Astrocyte of the spinal cord (primary cell): ENCODE measurements at places on chromosomes 5 and 9.

- no peak for DNase-seq
Measured at GRCh38 chr5:159456261-159456660, 126.0 kb upstream of the IL12B start.

DNA sequence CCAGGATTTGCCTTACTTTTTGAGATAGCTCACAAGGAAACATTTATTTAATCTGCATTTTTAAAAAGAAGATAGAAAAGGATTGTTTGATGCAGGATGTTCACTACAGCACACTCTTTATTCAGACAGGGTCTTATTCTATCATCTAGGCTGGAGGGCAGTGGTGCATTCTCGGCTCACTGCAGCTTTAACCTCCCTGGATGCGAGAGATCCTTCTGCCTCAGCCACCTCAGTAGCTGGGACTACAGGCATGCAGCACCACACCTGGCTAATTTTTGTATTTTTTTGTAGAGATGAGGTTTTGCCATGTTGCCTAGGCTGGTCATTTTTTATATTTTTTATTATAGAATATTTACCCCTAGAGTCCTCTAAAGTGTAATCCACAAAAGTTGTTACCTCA, 221.4 kb downstream of the MCTP1 start:
- no peak for DNase-seq

DNA sequence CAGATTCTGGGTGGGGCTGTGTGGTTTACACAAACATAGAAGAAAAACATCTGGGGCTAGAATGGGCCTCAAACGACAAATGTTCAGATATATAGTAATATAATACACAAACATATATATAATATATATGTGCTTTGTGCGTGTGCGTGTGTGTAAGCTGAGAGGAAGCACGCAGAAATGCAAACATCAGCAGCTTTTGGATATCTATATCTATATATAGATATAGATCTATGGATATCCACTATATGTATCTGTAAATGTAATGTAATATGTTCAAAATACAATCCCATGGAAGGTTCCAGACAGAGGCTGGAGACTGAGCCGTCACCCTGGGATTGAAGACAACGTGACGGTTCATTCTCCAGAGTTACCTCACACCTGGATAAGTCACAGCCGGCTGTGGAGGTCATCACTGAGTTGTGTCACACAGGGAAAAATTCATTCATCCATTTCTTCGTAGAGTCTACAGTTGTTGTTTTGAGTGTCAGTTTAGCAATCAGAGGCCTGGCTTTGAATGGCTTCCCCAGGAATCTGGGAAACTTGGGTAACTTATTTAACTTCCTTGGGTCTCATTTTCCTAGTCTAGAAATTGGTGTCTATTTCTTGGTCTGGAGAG, 123.0 kb upstream of the CPEB4 start:
- DNase-seq: no peak

- no peak for DNase-seq
Measured at GRCh38 chr9:77975036-77975435, 56.6 kb downstream of the GNAQ start.

- DNase-seq: no peak
Measured at GRCh38 chr5:36880761-36881160, 4.2 kb downstream of the NIPBL start.

- no peak for DNase-seq
Measured at GRCh38 chr5:146185161-146185560, 2.7 kb upstream of the LARS1 start.

- no peak for DNase-seq
Measured at GRCh38 chr5:6432206-6432605, 16.5 kb upstream of the UBE2QL1 start.

- DNase-seq: peak; percentile 33
Measured at GRCh38 chr5:102867992-102868662, 113.0 kb downstream of the PAM start.

DNA sequence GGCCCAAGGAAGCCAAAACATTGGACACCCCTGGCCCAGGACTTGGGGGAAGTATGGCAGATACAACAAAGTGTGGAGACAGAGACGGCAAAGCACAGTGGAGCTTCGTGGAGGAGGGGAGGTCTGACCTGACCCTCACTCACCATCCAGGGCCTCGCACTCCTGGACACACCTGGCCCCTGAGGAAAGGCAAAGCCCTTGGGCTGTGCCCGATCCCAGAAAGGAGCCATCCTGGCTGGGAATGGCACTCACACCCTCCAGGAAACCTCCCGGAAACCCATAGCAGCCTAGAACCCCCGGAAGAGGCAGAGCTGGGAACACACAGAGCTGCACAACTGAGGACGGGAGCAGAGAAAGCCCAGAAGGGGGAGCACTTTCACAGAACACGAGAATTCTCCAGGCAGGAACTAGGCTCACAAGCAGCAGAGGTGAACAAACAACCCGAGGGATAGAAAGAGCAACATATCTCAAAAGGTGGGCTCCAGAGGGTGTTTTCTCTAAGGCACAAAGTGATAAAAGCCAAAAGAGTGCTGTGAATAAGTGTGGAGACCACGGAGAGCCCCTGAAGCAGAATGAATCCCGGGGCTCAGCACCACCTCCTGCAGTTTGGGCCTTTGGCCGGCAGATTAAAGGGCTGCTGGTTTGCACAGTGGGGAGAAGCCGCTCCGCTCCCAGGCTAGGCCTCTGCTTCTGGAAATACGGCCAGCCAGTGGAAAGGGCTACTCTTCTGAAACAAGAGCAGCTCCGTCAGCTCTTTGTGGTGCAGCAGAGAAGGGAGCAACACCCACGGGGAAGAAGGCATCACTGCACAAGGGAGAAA, 108.2 kb downstream of the UBE2R2 start:
- peak; percentile 59 for DNase-seq

GRCh38 chr9:122325124-122325523, 45.7 kb upstream of the PTGS1 start:
- peak; percentile 5 for DNase-seq

GRCh38 chr5:176813587-176814312, 3.4 kb downstream of the UNC5A start:
- DNase-seq: no peak

DNA sequence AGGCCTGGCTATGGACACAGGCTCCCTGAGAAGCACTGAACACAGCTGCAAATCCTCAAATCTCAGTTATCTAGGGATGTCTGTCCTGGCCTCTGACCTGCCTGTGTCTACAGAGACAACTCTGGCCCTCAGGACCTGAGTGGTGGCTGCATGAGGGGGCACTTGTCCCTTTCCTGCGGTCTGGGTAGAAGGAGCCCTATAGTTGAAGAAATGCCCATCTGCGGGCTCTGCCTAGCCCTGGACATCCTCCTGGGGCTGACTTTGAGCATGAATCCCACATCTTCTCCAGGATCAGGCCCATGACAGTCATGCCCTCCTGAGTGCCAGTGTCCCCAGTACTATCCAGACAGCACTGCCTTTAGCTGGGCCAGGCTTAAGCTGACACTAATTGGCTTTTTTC, 10.0 kb downstream of the DNAJB5 start:
- no peak for DNase-seq

DNA sequence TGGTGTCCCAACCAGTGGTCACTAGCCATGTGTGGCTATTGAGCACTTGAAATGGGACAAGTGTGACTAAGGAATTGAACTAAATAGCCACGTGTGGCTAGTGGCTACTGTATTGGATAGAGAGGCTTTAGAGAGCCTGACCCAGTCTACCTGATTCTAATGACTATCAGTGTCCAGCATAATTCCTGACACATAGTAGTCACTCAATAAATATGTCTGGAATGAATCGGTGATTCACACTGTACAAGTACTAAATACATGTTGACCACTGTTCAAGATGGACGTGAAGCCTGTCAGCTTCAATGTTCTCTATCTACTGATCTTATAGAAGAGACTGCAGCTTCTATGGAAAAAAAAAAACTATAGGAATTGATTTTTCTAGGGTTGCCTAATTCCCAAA, 57.7 kb upstream of the MAST4 start:
- DNase-seq: no peak

DNA sequence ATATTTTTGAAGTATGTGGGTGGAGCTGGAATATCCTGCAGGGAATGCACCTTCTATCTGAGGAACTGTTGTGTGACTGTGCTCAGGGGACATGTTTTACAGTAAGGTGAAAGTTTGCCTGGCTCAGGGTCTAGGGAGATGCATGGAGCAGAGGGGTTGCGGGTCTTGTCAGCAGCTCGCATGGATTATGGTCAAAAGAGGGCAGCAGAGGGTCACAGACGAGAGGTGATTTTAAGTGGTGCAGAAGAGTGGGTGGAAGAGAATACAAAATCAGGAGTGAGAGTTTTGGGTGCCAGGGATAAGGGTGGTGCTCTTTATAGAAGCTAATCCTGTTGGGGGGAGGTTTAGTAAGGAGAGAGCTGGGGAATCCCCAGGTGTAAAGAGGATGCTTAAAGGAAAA, 53.5 kb upstream of the GRIN3A start:
- peak; percentile 1 for DNase-seq
